CD4-positive, alpha-beta T cell treated with Interleukin-21 for 1 hour (primary cell): ENCODE measurements at places on chromosomes 12 and 14.

DNA sequence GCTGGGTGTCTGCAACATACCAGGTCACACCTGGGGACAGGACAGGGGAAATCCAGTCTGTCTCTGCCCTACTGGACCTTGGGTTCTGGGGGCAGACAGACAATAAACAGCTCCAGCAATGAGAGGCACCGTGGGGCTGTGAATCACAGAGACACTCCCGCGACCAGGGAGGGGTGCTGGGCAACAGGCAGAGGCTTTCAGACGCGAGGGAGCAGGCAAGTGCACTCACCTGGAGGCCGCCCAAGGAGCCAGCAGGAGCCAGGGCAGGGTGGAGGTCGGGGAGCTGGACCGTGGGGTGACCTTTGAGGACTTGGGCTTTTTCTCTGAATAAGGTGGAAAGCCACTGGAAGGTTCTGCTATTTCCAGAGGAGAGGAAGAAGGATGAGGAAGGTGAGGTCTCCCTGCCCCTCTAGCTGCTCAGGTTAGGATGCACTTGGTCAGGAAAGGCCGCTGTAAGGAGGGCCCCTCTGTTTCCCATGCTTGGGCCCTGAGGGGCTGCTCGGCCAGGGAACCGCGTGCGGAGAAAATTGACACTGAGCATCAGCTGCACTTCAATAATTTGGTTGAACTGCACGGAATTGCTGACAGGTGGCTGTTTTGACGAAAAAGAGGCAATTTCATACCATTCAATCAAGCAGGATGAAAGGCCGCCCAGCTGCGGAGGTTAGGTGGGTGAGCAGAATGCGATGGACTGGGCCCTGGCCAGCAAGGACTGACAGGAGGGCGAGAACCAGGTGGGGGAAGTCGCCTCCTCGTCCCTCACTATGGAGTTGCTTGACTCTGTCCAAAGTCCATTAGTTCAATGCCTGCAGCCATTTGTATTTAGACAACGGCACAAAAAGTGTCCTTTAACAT lies 42.2 kb downstream of the JAG2 start:
- DNase-seq = no peak

DNA sequence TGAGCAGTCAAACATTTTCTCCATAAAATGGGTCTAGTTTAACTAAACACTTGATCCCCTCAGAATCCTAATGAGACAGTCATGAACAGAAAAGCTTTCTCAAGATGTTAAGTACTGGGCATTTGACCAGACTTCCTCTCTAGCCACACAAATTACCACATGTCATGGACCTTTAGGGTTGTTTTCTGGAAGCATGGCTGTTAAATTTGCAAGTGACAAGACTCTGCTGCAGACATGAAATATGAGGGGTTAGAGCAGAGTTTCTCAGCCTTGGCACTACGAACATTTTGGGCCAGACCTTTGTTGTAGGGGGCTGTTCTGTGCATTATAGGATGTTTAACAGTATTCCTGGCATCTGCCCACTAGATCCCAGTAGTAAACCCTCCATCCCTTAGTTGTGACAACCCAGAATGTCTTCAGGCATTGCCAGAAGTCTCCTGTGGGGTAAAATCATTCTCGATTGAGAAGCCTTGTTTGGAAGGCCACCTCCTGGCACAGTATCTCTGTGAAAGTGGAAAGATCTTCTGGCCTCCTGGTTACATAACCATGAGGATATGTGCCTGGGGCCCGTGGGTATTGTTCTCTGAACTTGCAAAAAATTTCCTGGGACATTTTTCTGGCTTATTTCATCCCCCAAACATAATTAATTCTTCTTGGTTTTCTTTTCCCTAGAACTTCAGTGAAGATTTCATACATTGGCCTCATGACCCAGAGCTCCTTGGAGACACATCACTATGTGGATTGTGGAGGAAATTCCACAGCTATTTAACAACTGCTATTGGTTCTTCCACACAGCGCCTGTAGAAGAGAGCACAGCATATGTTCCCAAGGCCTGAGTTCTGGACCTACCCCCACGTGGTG lies 4.3 kb downstream of the TMEM106C start:
- no peak for DNase-seq

DNA sequence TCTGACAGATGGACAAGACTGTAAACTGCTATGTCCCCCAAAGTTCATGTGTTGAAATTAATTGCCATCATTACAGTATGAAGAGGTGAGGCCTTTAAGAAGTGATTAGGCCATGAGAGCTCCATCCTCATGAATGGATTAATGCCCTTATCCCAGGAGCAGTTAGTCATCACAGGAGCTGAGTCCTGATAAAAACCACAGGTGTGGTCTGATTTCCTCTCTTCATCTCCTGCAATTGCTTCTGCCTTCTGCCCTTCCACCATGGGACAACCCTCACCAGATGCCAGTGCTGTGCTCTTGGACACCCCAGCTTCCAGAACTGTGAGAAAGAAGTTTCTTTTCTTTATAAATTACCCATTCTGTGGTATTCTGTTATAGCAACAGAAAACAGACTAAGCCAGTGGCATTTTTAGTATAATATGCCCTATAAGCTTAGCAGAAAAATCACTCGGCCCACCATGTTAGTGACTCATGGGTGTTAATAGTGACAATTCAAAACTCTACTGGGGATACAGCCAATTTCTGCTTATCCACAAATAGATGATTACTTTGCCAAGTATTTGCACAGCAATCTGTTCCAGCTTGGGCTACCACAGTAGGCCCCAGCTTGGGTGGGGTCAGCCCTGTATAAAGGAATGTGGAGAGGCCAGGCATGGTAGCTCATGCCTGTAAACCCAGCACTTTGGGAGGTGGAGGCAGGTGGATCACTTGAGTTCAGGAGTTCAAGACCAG lies 129.0 kb upstream of the BCL2L14 start:
- no peak for DNase-seq

DNA sequence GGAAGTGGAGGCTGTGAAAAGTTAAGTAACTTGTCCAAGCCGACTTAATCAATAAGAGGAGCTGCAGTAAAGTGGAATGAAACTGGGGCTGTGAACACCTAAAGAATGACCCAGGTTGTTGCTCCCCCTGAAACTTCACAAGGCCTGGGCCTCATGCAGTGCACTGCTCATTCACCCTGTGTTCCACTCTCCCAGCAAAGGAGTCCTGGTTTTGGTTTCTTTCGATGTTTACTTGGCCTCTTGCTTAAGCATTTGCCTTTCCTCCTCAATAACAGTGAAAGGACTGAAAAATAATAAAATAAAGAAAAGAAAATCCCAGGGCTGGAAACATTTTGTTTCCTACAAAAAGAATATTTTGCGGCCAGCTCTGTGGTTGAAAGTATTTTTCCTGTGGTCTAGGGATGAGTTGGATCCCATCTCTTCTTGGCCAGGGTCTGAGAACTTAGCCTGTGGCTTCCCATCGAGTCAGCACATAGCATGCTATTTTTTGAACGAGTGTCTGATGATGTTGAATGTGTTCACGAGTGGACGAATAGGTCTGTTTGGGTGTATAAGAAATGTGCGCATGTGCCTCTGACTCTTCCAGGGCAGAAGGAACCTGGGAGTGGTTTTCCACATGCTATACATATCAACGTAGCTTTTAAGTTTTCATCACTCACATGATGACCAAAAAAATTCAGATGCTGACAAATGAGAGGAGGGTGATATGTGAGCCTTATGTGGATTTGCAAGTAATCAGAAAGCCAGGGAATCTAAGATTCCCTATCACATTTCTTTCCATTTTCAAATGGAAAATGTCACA lies 349.8 kb downstream of the ZFP36L1 start:
- DNase-seq = no peak

DNA sequence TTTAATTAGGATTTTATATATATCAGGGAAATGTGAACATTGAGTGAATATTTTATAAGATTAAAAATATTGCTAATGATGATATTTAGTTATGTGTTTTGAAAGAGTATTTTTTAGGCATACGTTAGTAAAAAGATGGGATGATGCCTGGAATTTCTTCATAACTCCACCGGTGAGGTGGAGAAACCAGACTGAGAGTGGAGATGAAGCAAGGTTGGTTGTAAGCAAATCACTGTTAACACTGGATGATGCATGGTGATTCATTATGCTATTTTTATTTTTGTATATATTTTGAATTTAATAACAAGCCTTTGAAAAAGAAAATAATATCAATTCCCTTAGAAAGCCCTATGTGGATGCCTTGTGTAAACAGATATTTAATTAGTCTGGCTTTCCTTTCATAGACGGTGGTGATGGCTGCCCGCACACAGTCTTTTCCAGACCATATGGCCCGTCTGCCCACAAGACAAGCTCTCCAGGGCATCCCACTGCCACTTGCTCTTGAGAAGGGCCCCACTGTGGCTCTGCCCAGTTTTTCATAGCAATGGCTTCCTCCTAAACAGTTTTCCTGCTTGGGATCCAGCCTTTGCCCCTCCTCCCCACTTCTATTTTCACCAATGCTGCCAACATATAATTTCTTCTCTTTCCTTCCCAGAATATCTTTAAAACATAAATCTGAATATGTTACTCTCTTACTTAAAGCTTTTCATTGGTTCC lies 95.4 kb downstream of the HELB start:
- DNase-seq = no peak

GRCh38 chr12:69897744-69898143 lies 72.7 kb downstream of the MYRFL start:
- DNase-seq = no peak

- DNase-seq = no peak
Measured at GRCh38 chr12:105278043-105278697, 42.2 kb upstream of the APPL2 start.

- DNase-seq = peak; percentile 42
Measured at GRCh38 chr14:63899953-63900352, 47.1 kb downstream of the SYNE2 start.

GRCh38 chr12:52573306-52573705 lies 337 bp downstream of the KRT74 start:
- DNase-seq = no peak

DNA sequence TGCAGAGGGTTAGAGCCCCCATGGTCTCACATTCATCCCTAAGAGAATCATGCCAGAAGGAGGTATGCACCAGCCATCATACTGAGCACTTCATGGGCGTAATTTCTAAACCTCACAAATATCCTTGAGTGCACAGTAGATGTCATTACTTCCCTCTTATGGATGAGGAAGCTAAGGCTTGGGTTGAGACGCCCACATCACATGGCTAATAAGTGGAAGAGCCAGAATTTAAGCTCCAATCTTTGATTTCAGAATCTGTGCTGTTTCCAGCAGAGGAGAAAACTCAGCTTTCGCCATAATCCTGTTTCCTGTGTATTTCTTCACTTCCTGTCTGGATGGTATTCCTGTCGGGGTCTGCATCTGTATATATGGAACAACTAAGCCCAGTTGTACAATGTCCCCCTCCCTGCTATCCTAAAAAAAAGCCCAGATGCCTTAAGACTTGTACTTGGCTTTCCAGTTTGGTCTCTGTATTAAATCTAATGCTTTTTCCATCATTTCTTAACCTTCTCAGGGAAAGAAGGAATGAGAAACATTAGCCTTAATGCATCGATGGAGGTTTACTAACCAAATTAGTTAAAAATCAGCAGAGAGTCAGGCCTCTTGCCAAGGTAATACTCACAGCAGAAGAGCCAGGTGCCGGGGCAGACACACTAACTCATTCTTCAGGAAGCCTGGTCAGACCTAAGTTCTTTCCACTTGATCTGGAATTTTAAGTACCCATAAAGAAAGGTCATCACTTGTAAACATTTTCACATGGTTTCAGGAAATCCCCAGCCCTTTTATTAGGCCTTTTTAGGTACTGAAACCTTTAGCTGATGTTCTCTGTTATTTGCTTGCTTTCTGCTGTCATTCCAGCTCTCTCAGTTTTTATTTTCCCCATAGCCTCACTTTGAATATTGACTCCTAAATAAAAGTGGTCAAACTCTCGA lies 5.3 kb downstream of the ISCU start:
- no peak for DNase-seq

- peak; percentile 18 for DNase-seq
Measured at GRCh38 chr12:103268831-103269514, 226.8 kb downstream of the C12orf42 start.

- no peak for DNase-seq
Measured at GRCh38 chr12:42585841-42586216, 3.7 kb downstream of the PRICKLE1 start.

- no peak for DNase-seq
Measured at GRCh38 chr12:42187799-42188198, 43.1 kb upstream of the GXYLT1 start.

GRCh38 chr12:65638324-65638723 lies 186.0 kb upstream of the HMGA2 start:
- DNase-seq = no peak

- DNase-seq = no peak
Measured at GRCh38 chr12:107458163-107458562, 227.4 kb upstream of the PWP1 start.

DNA sequence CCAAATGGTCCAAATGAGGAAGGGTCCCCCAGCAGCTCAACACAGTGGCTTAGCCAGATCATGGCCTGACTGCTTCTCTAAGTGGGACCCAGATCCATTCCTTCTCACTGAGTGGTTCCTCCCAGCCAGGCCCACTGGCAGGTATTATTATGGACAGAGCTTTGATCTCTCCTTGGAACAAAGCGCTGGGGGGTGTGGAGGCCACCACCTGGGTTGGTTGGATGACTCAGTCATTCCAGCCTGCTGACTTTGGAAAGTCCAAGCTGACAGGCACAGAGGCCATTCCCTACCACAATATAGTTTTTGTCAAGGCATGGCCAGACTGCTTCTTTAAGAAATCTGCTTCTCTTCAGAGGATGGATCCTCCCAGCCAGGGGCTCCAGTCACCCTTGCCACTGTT lies 341.1 kb downstream of the BTG1 start:
- no peak for DNase-seq

- DNase-seq = no peak
Measured at GRCh38 chr14:40119765-40120164, 687.5 kb upstream of the FBXO33 start.

DNA sequence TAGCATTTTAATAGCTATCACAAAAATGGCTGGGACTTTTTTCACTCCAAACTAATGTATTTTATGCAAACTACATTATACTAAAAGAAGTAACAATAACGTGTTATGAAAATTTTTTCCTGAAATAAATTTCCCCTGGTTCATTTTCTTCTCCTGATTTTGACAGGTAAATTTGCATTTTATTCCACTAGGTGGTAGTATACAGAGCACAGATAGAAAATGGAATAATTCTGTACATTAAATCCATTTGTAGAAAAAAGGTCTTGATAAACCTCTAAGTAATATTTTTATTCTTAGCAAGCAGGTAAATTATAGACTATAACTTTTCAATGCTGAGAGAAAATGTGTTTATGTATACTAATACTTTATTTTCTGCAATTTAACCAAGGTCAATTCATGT lies 96.5 kb downstream of the BCAT1 start:
- no peak for DNase-seq

DNA sequence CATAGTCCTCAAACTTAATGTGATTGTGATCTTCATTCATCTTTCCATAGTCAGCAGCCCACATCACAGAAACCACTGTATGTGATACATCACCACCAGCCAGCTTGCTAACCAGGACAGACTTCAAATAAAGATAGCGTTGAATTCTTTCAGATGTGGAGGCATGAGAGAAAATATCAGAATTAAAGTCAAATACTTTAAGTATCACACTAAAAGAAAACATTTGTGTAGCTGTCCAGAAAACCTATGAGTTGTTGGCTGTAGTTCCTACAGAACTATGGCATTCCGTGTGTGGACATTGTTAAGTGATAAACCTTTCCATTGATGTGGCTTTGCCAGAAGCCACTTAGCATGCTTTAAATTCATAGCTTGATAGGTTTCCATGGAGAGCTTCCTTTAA lies 105.1 kb downstream of the LLPH start:
- DNase-seq = no peak

- no peak for DNase-seq
Measured at GRCh38 chr12:120067084-120067869, 49.3 kb downstream of the RAB35 start.

GRCh38 chr12:20513189-20513588 lies 144.9 kb downstream of the PDE3A start:
- no peak for DNase-seq

- peak; percentile 53 for DNase-seq
Measured at GRCh38 chr12:50764286-50765094, 589 bp downstream of the ATF1 start.
